CD4-positive, alpha-beta T cell (primary cell): ENCODE measurements at places on chromosomes 1 and 21.

DNA sequence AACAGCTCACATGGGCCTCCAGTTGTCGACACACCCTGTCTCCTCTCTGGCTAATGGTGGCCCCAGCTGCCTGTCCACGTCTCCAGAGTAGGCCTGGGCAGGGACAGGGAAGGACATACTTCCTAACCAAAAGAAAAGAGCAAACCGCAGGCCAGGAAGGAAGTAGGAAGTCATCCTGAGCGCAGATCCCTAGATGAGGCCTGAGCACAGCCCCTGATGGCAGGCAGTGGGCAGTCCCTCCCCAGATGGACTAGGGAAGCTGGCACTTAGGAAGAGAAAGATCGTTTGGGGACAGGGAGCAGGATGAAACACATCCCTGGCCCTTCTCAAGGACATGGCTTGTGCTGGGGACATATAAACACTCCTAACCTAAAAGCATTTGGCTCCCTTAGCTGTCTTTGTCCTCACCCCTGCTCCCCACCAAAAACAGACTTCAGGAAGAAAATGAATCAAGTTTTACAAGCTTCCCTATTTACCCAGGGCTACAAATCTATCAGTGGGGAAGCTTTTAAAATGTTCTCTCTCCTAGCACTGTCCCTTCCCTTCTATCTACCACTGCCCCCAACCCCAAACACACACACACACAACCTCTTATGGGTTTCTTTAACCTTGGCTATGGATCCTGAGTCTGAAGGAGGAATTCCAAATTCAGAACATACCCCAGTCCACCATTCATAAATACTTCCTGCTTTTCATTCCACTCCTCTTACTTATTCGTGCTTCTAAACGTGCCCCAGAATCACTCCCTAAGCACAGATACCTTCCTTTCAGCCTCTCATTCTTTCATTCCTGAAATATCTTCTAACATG is 21.1 kb downstream of the SSBP3 start:
- no peak for DNase-seq

DNA sequence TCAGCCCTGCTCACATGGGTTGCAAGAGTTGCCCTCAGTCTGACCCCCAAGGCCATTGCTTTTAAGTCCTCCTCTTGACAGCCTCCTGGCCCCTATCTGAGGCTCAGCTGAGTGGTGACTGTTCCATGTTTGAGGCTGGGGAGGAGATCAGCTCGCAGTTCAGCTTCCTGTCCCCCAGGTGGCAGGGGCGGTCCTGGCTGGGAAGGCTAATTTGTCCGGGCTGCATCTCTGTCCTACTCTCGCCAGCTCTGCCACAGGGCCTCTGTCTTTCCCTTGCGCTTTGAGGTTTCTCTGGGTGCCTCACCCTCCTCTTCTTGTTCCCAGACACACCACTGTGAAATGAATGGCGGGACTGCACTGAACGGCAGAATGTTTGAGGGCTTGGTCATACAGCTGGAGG is 157.3 kb downstream of the KCNJ6 start:
- no peak for DNase-seq

- no peak for DNase-seq
Measured at GRCh38 chr1:223479718-223480425, 86.7 kb downstream of the CCDC185 start.

- DNase-seq = no peak
Measured at GRCh38 chr1:2542246-2542915, 12.3 kb upstream of the HES5 start.

DNA sequence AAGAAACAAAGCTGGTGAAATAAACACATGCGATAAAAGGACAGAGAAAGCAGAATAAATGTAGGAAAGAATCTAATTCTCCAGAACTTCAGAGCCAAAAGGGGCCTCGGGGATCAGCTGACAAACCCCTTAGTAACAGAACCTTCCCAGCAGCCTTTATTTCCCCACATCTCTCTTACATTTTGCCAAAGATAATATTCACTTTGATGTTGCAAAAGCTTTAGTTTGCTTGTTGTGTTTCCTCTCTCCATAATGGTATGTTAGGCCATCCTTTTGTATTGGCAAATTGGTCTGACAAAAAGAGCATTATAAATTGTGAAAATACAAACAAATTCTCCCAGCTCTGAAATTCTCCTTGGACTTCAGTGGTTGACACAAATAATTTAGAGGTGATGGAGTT is 54.9 kb downstream of the OPTC start:
- DNase-seq = no peak

DNA sequence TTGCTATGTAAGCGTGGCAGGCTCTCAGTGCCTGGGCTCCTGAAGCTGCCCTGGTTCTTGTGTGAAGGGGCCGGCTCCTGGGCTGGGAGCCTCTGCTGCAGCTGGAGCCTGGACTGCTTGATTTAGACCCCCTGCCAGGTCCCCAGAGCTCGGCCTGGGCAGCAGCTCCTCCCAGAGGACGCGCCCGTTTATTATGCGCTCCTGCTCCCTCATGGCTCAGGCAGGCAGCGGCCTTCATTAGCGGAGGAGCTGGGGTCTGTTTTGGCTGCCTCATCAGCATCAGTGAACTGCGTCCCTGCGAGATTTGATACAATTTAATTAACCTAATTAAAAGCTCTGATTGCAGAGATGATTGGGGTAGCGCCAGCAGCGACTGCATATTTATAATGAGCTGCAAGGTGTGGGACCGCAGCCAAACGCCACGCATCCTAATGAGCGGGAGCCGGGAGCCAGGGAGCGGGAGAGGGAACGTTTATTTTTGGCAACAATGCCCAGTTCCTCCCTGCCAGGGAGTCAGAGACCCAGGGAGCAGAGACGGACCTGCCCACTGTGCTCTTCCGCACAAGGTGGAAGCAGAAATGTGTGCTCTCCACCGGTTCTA is 16.6 kb downstream of the UTP11 start:
- no peak for DNase-seq

DNA sequence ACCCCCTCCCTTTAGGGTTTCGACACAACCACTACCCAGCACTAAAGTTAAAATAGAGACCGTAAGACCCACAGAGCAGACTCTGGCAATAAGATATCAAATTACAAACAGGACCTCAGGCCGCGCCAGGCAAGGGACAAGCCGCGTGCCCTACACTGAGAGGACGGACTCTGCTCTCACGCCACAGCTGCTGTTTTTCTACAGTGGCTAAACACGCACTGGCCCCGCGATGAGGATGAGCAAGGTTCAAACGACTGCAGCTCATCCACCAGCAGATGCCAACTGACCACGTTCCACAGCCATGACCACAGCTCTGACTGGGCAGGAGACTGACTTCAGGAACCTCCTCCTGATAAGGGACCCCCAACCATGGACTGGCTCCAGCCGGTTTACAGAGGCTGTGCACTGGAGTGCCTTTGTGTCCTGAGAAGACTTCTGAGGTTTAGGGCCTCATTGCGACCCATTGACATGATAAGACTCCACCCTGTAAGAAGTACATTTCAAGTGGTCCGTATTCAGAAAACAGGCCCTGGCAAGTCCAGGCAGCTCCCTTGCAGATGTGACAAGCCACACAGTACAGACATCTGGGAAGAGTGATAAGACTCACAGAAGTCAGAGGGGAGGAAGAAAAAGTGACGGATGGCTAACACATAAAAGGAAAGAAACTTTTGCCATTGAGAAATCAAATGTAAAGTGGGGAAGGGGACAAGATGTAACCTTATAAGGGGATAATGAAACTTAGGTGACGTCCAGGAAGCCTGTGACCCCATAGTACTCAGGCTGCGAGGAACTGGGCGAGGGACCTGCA is 1.5 kb upstream of the KRTAP10-6 start:
- DNase-seq = no peak

DNA sequence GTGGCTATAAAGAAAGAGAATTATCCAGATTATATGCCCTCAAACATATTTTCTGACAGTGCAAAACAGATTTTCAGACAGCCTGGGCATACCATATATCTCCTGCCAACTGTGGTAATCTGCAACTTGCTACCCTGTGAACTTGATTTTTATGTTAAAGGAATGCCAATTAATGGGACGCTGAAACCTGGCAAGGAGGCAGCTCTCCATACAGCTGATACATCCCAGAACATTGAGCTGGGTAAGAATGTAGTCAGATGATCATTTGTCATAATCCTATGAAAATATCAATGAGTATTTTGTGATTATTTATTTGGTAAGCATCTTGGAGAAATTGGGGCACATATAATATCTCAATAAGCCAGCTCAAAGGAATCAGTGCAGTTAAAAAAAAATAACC is 124.2 kb downstream of the VPS13D start:
- no peak for DNase-seq

DNA sequence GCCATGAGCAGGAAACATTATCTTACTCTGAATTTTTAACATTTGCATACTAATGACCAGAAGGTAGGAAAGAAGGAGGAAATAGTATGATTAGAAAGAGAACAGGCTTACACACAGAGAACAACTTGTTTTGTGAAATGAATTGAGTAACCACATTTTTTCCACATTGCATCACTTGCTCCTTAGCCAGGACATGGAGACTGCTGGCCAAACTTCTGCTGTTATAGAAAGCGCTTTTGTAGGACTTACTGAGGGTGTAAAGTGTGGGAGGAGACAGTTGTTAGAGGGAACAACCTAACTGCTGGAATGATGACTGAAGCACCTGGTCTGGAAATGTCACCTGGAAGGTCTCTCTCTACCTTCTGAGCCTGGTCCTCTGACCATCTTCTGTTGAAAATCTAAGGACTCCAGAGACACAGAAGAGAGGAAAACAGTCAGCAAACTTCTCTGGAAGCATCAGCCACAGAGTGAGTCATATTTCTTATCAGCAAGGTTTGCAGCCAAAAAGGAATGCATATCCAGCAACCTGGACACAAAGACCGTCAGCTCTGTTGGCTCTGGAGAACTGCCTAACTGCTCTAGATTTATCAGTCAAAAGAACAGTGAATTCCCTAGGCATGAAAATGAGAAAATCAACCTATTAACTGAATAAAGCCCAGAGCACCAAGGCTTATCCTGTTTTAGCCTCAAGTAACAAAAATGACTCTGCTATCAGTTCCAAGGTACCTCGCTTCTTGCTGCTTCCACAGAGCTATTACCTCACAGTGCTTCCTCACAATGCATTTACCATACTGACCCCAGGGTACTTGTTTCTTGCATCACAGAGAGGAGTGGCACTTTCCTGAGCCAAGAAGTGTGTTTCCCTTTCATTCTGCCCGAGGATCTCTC is 88.0 kb upstream of the SLFNL1 start:
- DNase-seq = no peak

DNA sequence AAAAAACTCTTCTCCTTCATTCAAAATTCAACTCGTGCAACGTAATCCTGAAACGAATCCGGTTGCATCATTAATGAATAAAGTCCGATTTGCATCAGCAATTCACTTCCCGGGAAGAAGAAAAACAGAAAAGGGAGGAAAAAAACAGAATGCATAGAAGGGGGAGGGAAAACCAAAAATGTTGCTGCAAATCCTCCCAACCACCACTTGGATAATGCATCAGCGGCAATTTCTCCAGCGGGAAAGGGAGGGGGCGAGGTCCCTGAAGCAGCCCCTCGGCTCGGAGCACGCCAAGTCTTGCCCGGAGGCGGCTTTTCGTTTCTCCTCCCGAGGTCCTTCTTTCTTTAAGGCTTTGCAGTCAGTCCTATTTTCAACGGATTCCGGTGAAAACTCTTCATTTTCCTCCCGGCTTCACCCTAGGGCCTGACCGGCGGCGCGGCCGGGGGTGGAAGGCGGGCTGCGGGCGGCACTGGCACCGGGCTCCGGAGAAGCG is 723 bp downstream of the CDC42BPA start:
- no peak for DNase-seq

DNA sequence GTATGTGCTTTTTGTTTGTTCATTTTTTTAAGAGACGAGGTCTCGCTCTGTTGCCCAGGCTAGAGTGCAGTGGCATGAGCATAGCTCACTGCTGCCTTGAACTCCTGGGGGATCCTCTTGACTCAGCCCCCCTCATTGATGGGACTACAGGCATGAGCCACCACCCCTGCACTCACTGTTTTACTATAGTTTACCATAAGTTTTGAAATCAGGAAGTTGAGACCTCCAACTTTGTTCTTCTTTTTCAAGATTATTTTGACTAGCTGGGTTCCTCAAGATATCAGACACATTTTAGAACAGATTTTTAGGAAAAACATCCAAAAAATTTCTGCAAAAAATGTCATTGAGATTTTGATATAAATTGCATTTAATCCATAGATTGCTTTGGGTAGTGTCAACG is 120.4 kb upstream of the FGGY start:
- DNase-seq = no peak

DNA sequence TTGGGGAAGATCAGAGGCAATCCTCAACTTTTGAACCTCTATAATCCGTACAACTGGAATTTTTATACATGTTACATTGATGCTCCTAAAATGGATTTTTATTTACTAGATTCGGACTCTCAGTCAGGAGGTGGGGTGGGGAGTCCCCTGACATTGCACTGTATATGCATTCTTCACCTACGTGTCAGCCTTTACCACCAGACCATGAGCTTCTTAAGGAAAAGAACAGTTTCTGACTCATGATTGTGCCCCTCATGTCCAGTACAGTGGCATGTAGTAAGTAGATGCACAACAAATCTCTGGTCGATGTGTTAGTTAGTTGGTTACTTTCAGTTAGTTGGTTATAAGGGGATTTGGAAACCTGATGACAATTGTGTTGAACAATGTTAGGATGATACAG is 15.4 kb downstream of the LPAR3 start:
- no peak for DNase-seq

DNA sequence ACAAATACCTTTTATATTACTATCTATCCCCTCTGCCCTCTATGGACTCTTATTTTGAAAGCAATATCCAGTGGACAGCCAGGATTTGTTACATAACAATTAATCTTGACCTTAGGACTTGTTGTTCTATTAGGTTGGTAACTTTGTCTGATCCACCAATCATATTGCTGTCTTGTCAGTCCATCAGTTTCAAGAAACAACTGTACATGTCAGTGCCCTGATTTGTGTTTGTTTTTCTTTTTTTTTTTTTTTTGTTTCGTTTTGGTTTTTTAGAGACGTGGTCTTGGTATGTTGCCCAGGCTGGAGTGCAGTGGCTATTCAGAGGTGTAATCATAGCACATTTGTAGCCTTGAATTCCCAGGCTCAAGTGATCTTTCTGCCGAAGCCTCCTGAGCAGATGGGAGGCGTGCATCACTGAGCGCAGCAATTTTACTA is 1.5 kb upstream of the SCP2 start:
- no peak for DNase-seq

DNA sequence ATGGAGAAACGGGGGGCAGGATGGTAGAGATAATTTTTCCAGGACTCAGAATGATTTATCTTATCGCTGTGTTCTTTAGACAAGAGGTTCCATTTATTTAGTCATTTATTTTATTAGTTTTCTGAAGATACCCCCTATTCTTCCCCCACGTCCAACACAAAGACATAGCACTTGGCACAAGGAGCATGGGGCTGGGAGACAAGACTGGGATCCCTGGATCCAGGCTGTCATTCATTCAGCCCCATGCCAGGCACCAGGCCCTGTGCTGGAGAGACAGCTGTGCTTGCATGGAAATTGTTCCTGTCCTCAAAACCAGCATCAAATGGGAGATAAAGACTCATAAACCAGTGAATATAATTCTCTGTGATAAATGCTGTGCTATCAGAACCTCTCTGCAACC is 27.1 kb upstream of the PLXNA2 start:
- DNase-seq = no peak
